ENCODE measurements at places on chromosomes 6 and 20. TPM values are rescaled to one million over a fixed set of nuclear protein-coding genes. Genes with fewer than 3 reads are reported as not detected.

- DNase-seq, result no peak
These were observed 559 bp downstream of the APMAP start for GRCh38 chr20:24991897-24992486.

DNA sequence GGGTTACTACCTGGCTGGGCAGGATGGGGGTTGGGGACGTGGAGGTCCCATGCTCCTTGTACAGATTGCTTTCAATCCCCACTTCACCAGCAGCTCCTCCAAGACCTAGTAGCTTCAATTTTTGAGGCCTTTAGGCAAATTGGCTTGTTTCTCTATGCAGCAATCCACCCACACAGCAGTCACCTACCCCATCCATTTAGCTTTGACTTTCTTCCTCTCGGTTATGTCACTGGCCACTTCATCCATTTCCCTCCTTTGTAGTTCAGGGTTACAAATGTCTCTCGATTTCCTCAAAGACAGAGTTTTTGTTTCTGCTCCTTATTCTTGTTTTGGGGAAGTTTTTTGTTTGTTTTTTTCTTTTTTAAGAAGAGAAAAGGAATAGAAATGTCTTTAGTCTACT lies 33.4 kb upstream of the RSPO4 start:
- no peak for DNase-seq

The OOEP gene
- total RNA-seq, result 7.0 TPM

The ACTR5 gene
- 12.9 TPM for total RNA-seq

The KIF6 gene
- not detected for total RNA-seq

- no peak for DNase-seq
These were observed 3.2 kb downstream of the PTPN1 start for GRCh38 chr20:50513169-50514034.

All from Calu3 (cell line).